Karpas-422 (cell line): ENCODE measurements at places on chromosomes 4 and X. TPM values are rescaled to one million over a fixed set of nuclear protein-coding genes. Genes with fewer than 3 reads are reported as not detected.

Gene POLA1
- 22.4 and 26.7 TPM in 2 replicates for total RNA-seq

Gene FAM184B
- total RNA-seq: not detected in 2 replicates

Gene MAGEA3
- total RNA-seq: not detected in 2 replicates

Gene TCEAL6
- total RNA-seq: not detected in 2 replicates

Gene MAGEA2B
- not detected in 2 replicates for total RNA-seq

Gene CORIN
- total RNA-seq: 1.9 and 2.8 TPM in 2 replicates

Gene CT55
- total RNA-seq: not detected in 2 replicates

Gene GRIA3
- not detected in 2 replicates for total RNA-seq

Gene MAGEB2
- total RNA-seq: not detected in 2 replicates

Gene UTP14A
- 14.0 and 34.2 TPM in 2 replicates for total RNA-seq

Gene XKRX
- not detected in 2 replicates for total RNA-seq

Gene CHRDL1
- not detected in 2 replicates for total RNA-seq

Gene GCNA
- total RNA-seq: 5.4 and 6.2 TPM in 2 replicates

Gene TLR6
- total RNA-seq: 12.4 and 39.9 TPM in 2 replicates

Gene SMPX
- total RNA-seq: not detected in 2 replicates

Gene DMRTC1
- total RNA-seq: not detected in 2 replicates

Gene CPLX1
- total RNA-seq: 0.40 and 3.1 TPM in 2 replicates

Gene MAGEA2
- total RNA-seq: not detected in 2 replicates

Gene FGF5
- total RNA-seq: not detected in 2 replicates

Gene CDS1
- not detected in 2 replicates for total RNA-seq

Gene SAGE1
- not detected in 2 replicates for total RNA-seq

Gene RASGEF1B
- 1.2 and 1.6 TPM in 2 replicates for total RNA-seq

Gene PASD1
- total RNA-seq: not detected in 2 replicates

Gene VCX2
- not detected in 2 replicates for total RNA-seq

Gene FABP2
- total RNA-seq: not detected in 2 replicates

Gene FOXP3
- 0.07 TPM in 1 of 2 replicates, not detected in the other for total RNA-seq

Gene SLC10A4
- 0.07 TPM in 1 of 2 replicates, not detected in the other for total RNA-seq

Gene GPRASP1
- 2.4 and 2.7 TPM in 2 replicates for total RNA-seq

Gene NXF2B
- not detected in 2 replicates for total RNA-seq

Gene TNIP3
- not detected in 2 replicates for total RNA-seq

Gene UBA6
- total RNA-seq: 56.7 and 77.9 TPM in 2 replicates

Gene LIMCH1
- not detected in 2 replicates for total RNA-seq

Gene CD40LG
- total RNA-seq: not detected in 2 replicates

Gene DCAF8L2
- not detected in 2 replicates for total RNA-seq

Gene TLR3
- total RNA-seq: 4.3 and 9.7 TPM in 2 replicates

Gene CTAG1B
- total RNA-seq: not detected in 2 replicates

Gene HERC6
- 1.8 and 3.4 TPM in 2 replicates for total RNA-seq

Gene PPP4R3C
- total RNA-seq: not detected in 2 replicates

Gene SMIM31
- not detected in 2 replicates for total RNA-seq

Gene ELOVL6
- 19.4 and 42.4 TPM in 2 replicates for total RNA-seq

Gene MAGEB10
- total RNA-seq: not detected in 2 replicates

Gene ZDHHC15
- not detected in 2 replicates for total RNA-seq

Gene HTR2C
- not detected in 2 replicates for total RNA-seq
